A549 (cell line): ENCODE measurements at places on chromosomes 7 and 10. TPM values are rescaled to one million over a fixed set of nuclear protein-coding genes. Genes with fewer than 3 reads are reported as not detected.

DNA sequence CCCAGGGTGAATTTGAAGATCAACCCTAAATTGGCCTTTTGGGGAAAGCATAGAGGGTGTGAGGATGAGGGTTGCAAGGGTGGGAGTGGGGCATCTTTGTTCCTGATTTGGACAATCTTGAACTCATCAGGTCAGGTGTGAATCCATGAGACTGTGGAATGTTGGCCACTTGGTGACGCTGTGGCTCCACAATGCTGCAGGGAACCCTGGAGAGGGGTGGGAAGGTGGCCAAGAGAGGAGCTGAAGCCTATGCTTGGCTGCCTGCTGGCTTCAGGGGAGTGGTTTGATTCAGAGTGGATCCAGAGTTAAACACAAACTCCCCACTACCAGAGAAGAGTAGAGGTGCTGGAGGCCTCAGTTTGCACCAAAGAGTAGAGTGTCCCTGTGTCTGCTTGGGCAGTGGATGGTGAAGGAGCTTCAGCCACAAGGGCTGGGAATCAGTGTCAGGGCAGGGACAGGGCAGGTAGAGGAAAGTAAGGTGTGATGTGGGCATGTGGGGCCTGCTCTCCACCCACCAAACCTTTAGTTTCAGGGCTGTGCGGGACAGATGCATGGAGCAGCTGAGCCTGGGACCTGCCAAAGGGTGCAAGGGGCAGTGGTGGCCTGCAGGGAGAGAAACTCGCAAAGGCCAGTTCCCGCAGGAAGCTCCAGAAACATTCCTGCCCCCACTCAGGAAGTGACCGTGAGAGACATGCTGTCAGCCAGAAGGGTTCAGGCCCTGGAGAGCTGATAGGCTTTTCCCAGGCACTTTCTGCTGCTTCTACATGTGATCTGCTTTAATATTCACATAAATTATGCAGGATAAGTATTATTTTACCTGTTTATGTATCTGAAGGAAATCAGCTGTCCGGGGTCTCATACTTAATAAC, 81.0 kb upstream of the PRSS58 start:
- DNase-seq = peak; percentile 27

GRCh38 chr10:7027913-7028808, 382.7 kb downstream of the SFMBT2 start:
- no peak for DNase-seq

DNA sequence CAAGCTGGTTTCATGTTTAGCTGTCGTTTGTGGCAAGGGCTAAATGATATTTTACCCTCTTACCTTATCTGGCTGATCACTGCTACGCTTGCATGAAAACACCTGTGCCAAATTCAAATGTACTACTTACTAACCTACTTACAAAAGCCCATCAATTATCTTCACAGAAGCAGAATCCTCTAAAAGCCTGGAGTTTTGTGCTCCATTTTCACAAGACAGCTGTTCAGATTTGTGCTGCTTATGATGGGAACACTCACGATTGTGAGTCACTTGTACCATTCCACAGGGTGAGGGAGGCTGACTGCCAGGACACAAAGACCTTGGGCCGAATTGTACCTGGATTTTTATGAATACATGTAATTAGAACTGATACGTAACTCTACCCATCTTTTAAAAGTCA, 245.0 kb upstream of the NPY start:
- no peak for DNase-seq

DNA sequence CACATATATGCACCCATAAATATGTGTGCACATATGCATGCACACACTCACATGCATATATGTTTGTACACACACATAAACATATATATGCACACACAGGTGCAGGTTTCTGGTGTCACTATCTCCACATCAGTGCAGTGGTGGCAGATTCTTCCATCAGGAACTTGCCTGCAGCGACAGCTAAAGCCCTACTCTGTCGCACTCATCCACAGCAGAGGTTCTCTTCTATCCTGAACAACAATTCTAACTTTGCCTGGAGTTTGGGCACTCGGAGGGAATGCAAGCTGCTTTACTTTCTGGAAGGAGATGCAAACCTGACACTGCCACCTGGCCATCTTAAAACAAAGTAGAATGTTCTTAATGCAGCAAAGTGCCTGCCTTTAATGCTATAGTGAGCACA, 745.8 kb downstream of the GRID1 start:
- DNase-seq = no peak

GRCh38 chr7:30908681-30909080, 3.0 kb upstream of the AQP1 start:
- DNase-seq = no peak

DNA sequence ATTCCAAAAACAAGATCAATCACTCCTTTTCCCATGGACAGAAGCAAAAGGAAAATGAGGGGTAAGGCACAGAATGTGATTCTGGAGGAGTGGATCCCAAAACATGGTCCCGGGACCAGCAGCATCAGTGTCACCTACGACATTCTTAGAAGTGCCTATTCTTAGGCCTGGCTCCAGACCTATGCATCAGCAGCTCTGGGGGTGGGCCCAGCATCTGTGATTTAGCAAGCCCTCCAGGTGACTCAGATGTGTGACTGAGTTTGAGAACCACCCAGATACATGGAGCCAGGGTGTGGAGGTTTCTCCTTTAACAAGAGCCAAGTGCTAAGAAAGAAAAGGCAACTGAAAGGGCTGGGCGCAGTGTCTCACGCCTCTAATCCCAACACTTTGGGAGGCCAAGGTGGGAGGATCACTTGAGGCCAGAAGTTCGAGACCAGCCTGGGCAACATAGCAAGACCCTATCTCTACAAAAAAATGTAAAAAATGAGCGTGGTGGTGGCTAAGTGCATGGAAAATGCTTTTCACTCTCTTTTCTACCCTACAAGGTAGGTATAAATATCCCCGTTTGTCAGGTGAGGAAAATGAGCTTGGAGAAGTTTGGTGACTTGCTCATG, 17.1 kb upstream of the ARPC1A start:
- DNase-seq = no peak

- DNase-seq = no peak
Measured at GRCh38 chr10:33201971-33202370, 132.5 kb downstream of the NRP1 start.

- DNase-seq = no peak
Measured at GRCh38 chr10:18649364-18649959, 1.9 kb downstream of the NSUN6 start.

DNA sequence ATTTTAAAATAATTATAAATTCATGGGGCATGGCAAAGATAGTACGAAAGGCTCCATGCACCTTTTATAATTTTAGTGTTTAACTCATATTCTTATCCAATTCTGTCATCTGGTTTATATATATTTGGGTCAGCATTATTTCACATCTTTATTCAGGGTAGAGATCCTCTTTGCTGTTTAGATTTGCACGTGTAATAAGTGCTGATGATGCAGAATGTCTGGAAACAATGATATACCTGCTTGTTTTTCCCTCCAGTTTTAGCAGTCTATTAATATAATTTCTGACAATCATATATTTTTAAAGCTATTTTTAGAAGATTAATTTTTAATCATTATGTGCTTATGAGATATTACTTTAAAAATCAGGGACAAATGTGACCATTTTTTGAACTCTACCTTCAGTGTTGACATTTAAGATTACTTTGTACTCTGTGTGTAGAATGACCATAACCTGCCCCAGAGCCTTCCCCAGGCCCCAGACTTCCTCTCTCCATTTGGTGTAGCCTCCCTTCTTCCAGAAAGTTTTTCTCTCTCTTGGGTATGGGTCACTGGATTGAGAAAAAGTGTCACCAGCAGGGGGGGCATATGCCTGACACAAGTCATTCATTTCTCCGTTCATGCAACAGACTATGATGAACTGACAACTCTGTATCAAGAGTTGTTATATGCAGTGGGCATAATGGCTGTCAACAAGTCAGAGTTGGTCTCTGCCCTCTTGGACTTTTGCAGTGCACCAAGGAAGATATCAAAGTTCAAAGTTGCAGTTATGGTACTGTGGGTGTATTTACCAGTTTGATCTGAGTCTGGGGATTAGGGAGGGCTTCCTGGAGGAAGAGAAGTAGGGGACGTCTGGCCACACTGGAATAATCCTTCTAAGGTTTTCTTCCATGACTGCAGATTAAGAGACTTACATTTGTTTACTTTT, 192.6 kb upstream of the CCDC6 start:
- peak; percentile 31 for DNase-seq

DNA sequence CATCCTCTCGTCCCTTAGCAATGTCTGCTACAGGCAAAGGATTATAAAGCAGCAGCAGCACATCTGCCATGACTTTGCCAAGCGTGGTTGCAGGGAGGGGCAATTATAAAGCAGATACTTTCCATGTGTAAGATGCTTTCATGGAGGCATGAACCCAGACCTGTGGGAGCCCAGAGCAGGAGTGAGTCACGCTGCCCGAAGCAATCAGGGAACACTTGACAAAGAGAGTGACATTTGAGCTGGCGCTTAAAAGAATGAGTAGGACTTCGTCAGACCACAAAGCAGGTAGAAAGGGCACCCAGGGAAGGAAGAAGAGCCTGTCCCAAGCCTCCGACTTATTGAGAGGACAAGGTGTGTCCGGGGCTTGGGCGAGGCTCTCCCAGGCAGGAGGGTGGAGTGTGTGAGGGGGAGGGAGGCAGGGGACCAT, 147.2 kb downstream of the MYOF start:
- DNase-seq = no peak

DNA sequence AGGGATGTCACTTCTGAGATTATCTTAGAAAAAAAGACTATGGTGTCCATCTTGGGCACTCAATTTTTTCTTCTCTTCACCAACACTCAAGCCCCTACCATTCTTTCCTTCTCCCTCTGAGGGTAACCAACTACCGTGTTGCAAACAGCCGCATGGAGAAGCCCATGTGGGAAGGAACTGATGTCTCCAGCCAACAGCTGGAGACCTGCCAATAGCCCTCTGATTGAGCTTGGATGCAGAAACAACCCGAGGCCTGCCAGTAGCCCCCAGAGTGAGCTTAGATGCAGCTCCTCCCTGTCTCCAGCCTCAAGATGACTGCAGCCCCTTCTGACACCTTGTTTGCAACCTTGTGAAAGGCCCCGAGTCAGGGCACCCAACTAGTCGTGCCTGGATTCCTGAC, 36.4 kb upstream of the CHCHD3 start:
- no peak for DNase-seq

DNA sequence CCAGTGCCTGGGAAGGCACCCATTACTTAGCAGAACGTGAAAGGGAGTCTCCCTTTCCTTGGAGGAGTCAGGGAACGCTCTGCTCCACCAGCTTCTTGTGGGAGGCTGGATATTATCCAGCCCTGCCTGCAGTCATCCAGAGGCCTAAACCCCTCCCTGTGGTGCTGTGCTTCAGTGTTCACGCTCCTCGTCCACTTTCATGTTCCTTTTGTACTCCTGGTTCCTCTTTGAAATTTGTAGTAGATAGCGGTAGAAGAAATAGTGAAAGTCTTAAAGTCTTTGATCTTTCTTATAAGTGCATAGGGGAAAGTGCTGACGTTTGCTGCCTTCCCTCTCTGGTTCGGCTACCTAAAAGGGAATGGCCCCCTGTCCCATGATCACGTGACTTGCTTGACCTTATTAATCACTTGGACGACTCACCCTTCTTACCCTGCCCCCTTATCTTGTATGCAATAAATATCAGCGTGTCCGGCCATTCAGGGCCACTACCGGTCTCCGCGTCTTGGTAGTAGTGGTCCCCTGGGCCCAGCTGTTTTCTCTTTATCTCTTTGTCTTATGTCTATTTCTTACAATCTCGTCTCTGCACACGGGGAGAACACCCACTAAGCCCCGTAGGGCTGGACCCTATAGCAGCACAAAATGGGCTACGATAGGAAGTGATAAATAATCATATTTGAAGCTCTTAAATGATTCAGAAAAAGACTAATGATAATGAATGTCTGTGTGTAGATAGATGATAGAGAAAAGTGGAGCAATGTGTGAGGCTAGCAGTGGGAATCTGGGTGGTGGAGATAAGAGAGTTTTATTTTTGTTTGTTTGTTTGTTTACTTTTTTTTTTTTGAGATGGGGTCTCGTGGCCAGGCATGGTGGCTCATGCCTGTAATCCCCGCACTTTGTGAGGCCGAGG, 5.8 kb upstream of the ESYT2 start:
- no peak for DNase-seq

DNA sequence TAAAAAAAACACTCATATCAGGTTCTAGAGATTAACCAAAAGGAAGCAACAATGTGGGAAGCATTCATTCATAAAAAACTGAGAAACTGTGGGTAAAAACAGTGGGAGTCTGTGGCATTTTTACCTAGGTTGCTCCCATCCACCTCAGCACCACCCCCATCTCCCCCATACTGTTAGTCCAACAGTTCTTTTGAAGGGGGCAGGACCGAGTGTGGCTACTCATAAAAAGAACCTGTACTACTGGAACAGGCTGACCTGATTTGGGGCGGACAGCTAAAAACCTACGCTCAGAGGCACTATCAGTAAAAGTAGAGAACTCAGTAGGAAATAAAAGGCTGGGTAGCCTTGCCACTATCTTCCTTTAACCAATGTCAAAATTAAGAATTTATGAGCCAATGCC, 84.5 kb downstream of the DPY19L1 start:
- DNase-seq = no peak

DNA sequence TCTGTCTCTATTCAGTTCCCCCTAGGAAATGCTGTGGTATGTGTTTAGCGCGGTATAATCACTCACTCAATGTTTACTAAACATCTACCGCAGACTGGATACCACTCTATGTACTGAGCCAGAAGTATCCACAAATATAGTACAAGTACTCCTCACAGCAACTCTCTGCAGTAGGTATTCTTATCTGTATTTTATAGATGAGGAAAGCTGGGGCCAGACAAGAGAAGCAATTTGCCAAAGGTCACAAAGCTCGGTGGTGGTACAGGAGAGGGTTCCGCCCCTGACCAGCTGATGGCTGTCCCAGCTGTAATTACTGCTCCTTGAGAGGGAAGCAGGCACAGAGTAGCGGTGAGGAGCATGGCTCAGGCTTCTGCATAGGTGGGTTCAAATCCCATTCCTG, 184.1 kb downstream of the DOCK4 start:
- DNase-seq = no peak

- DNase-seq = no peak
Measured at GRCh38 chr7:92657391-92657790, 67.2 kb upstream of the FAM133B start.

- DNase-seq = no peak
Measured at GRCh38 chr10:114188001-114188400, 8.8 kb downstream of the TDRD1 start.

- DNase-seq = peak; percentile 38
Measured at GRCh38 chr7:153381275-153382040, 621.9 kb downstream of the ACTR3B start.

DNA sequence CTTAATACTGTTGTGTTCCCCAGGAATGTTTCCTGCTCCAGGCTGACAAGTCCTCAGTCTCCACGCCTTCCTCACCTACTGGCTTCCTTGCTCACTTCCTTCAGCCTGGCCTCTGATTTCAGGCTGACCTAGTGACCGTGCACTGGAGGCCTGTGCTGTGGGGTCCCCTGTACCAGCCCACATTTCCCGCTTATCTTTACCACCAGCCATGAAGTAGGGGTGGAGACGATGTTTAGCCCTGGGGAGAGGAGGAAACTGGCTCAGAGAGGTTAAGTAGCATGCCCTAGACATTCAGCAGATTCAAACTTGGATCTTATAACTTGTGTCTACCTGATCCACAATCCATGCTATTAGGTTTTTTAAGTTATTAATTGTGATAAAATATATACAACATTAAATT, 4.8 kb upstream of the ZNF488 start:
- no peak for DNase-seq

GRCh38 chr10:128390596-128390995, 264.4 kb upstream of the MKI67 start:
- DNase-seq = no peak

The MSANTD7 gene
- polyA plus RNA-seq = 10.9 to 12.1 TPM (median 11.2 TPM) in 3 replicates

The FGFBP3 gene
- polyA plus RNA-seq = 2.6 to 3.2 TPM (median 2.7 TPM) in 3 replicates

The COL28A1 gene
- 0.14 to 0.22 TPM (median 0.17 TPM) in 3 replicates for polyA plus RNA-seq

The C7orf57 gene
- 0.04 to 0.09 TPM (median 0.04 TPM) in 3 replicates for polyA plus RNA-seq

The CADPS2 gene
- 0.04 to 0.07 TPM (median 0.05 TPM) in 3 replicates for polyA plus RNA-seq
